ENCODE measurements at places on chromosomes 5 and 9.

DNA sequence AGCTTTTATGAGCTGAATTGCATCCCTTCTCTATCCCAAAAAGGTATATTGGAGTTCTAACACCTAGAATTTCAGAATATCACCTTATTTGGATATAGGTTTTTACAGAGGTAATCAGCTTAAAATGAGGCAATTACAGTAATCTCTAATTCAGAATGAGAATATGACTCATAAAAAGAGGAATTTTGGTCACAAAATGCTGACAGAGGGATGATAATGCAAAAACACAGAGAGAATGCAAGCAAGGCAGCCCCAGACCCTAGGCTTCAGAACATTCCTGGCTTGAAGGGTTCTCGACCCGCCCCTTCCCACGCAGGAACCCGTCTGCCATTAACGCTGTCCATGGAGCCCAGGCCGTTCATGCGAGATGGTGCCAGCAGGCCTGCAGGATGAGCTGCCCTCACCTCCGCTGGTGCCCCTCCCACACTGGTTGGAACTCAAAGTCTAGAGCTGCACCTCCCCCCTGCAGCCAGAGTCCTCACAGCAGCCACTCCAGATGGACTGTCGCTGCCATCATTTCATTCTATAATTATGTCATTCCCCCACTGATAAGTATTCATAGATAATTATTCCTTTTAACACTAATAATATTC lies 1173.4 kb upstream of the ACO1 start:
- DNase-seq, result peak; percentile 80

- DNase-seq, result no peak
Observed at GRCh38 chr9:93118863-93119702, 15.0 kb downstream of the NINJ1 start.

GRCh38 chr5:83789371-83789770 lies 68.7 kb upstream of the HAPLN1 start:
- no peak for DNase-seq

GRCh38 chr5:162221910-162222309 lies 154.3 kb downstream of the GABRG2 start:
- DNase-seq, result no peak

DNA sequence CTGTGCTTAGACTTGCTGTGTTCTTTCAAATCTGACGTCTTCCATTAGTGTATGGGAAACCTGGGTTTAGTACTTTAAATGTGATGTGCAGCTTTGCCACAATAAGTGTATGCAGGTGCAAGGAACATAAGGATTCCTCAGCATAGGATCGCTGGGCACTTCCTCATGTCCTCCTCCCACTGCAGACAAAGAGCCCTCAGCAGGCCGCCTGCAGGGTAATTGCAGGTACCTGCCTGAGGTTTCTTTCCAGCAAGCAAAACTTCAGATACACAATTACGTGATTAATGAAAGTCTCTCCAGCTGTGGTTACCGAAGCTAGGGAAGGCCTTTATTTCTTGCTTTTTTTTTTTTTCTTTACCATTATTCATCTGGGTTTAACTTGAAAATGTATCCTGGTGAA lies 233.1 kb downstream of the RFK start:
- no peak for DNase-seq

DNA sequence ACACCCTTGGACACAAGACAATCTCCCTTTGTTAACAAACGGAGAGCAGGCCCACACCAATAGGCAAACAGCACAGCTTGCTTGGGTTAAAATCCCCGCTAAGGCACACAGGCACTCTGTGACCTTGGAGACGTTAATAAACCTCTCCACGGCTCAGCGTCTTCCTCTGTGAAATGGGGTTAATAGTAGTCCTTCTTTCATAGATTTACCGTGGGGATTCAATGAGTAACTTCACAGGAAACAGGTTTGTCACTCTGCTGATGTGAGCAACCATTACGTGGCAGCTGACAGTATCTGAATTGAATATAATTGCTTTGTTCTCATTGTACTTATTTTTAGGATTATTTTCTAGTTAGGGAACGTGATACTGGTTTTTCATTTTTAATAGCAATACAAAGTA lies 65.2 kb upstream of the ADRA1B start:
- no peak for DNase-seq
